ENCODE measurements at places on chromosomes 7 and 10. TPM values are rescaled to one million over a fixed set of nuclear protein-coding genes. Genes with fewer than 3 reads are reported as not detected.

Gene MMD2
- total RNA-seq: not detected

Gene KNDC1
- under 0.01 TPM for total RNA-seq

Gene VSTM2A
- not detected for total RNA-seq

Gene FEZF1
- not detected for total RNA-seq

Gene CPA2
- not detected for total RNA-seq

Gene MSMB
- 16.4 TPM for total RNA-seq

Gene AMPH
- not detected for total RNA-seq

Gene ZNF25
- 7.2 TPM for total RNA-seq

Gene RET
- 0.26 TPM for total RNA-seq

Gene VAX1
- not detected for total RNA-seq

Gene MBL2
- total RNA-seq: not detected

Gene ACTL6B
- not detected for total RNA-seq

Gene FKBP9
- total RNA-seq: 571 TPM

Gene SFTPD
- 0.79 TPM for total RNA-seq

Gene EPHA1
- total RNA-seq: 51.5 TPM

Gene SPDYE6
- not detected for total RNA-seq

Gene WAC
- total RNA-seq: 56.5 TPM

Gene TAS2R41
- total RNA-seq: not detected

Gene NPY4R
- total RNA-seq: not detected

Gene LBX1
- total RNA-seq: not detected

Gene LMOD2
- not detected for total RNA-seq

Gene HGF
- total RNA-seq: under 0.01 TPM

Gene ELFN1
- total RNA-seq: under 0.01 TPM

Gene TMEM140
- 0.53 TPM for total RNA-seq

Gene MET
- total RNA-seq: 156 TPM

Gene STEAP1
- 12.7 TPM for total RNA-seq

Gene LIMK1
- 11.6 TPM for total RNA-seq

Gene CTAGE4
- total RNA-seq: 2.2 TPM

Gene PTPRZ1
- 3.5 TPM for total RNA-seq

Gene POLR1F
- total RNA-seq: 12.3 TPM

Gene TEX36
- not detected for total RNA-seq

Gene MYO3A
- total RNA-seq: not detected

Gene DNAJC12
- total RNA-seq: 0.26 TPM

Gene NKX1-2
- total RNA-seq: 2.1 TPM

Gene TRIL
- total RNA-seq: not detected

Gene AKR1C2
- total RNA-seq: 222 TPM

Gene VPS37D
- 2.4 TPM for total RNA-seq

Gene EBLN1
- not detected for total RNA-seq

Gene ANKRD1
- not detected for total RNA-seq

Gene ASZ1
- total RNA-seq: not detected

Gene SAMD9
- total RNA-seq: 5.5 TPM

Gene ERVW-1
- total RNA-seq: not detected

Gene ZNF107
- 1.2 TPM for total RNA-seq

Gene DPCD
- total RNA-seq: 38.2 TPM

Gene GRM3
- total RNA-seq: not detected

Gene CALY
- total RNA-seq: not detected

Gene CYP3A4
- total RNA-seq: not detected

Gene COL28A1
- total RNA-seq: not detected

Gene HYAL4
- under 0.01 TPM for total RNA-seq

Gene GNAT3
- not detected for total RNA-seq

Gene HOXA10
- total RNA-seq: not detected

Gene FAM237B
- not detected for total RNA-seq

Gene SMC3
- 16.5 TPM for total RNA-seq

Gene GDF10
- total RNA-seq: not detected

Gene STAG3
- total RNA-seq: 0.13 TPM

Gene BLVRA
- total RNA-seq: 39.4 TPM

Gene SPRN
- total RNA-seq: not detected

Gene ACTR3C
- 6.4 TPM for total RNA-seq

All from bronchial epithelial cell (primary cell).